ENCODE measurements at places on chromosomes 2 and 18.

DNA sequence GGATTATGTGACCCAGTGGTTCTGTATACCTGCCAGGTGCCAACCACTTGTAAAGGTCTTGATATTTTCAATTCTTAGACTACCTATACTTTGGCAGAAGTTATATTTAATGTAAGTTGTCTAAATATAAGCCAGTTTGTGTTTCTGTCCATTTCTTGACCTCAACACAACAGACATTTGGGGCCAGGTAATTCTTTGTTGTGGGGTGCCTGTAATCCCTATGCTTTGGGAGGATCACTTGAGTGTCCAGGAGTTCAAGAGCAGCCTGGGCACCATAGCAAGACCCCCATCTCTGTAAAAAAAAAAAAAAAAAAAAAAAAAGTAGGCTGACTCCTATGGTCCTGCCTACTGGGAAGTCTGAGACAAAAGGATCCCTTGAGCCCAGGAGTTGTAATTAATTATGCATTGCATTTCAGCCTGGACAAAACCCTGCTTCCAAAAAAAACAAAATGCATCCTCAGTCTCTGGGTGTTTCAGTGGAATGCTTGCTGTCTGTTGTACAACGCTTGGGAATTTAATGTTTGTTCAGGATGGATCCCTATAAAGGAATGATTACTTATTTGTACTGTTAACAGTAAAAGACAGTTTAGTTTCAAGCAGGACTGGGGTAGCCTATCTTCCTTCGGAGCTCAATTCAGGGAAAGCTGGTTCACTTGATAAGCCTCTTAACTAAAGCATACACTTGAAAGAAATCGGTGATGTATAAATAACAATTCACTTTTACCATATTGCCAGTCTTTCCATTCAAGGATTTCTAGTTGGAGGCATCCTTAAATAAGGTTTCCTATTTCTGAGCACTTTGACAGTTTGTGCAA lies 3.4 kb downstream of the RPS27A start:
- DNase-seq: no peak

- DNase-seq: no peak
These were observed 88.7 kb upstream of the ATL2 start for GRCh38 chr2:38465789-38466127.

DNA sequence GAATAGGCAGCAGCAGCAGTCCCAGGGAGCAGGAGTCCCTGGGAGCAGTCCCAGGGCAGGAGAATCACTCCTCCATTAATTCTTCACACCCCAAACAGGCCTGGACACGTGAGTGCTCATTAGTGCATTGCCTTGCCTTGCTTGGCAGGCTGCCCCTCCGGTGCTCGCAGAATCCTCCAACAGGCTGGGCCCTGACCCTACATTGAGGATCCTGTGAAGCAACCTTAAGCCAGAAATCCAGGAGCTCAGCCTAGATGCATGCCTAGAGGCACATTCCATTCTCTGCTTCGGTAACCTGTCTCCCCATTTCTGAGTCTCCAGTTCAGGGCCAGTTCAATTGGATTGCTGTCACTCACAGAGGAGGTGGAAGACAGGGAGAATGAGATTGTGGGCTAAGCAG lies 97.4 kb upstream of the LRATD1 start:
- no peak for DNase-seq

DNA sequence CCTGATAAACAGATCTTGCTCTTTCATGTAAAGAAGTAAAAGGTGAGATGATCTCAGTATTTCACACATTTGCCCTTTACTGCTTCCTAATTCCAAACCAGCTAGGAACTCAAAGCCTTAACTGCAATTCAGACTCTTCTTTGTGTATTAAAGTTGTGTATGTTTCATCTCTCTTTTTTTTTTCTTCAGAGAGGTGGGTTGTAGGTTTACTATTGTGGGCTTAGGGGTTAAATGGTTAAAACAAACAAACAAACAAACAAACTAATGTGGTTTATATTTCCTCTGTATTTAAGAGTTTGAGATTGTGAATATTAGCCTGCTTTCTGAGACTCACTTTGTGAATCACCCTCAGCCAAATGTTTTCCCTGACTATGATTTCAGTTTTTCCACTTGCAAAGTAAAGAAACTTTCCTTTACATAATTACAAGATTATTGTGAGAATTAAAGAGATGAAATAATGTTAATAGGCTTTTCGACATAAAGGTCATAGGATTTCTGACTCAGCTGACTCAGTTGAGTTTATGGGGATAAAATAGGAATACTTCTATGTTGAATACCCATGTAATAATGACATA lies 2.8 kb downstream of the GULP1 start:
- DNase-seq: no peak

- no peak for DNase-seq
These were observed 5.0 kb downstream of the ACTR2 start for GRCh38 chr2:65232636-65233035.

GRCh38 chr2:37224063-37224462 lies 7.3 kb downstream of the CEBPZ start:
- no peak for DNase-seq

- no peak for DNase-seq
These were observed 56.7 kb upstream of the EML6 start for GRCh38 chr2:54666634-54667265.

Measured in stimulated activated CD8-positive, alpha-beta memory T cell treated with anti-CD3 and anti-CD28 coated beads, Interleukin-12 subunit alpha, Interleukin-12 subunit beta, amount 100 ng/mL, for 1 hour (primary cell).